Stimulated activated CD4-positive, alpha-beta T cell treated with anti-CD3 and anti-CD28 coated beads, TNF-alpha, amount 100 ng/mL, for 24 hours (primary cell): ENCODE measurements at places on chromosomes 12 and 14.

DNA sequence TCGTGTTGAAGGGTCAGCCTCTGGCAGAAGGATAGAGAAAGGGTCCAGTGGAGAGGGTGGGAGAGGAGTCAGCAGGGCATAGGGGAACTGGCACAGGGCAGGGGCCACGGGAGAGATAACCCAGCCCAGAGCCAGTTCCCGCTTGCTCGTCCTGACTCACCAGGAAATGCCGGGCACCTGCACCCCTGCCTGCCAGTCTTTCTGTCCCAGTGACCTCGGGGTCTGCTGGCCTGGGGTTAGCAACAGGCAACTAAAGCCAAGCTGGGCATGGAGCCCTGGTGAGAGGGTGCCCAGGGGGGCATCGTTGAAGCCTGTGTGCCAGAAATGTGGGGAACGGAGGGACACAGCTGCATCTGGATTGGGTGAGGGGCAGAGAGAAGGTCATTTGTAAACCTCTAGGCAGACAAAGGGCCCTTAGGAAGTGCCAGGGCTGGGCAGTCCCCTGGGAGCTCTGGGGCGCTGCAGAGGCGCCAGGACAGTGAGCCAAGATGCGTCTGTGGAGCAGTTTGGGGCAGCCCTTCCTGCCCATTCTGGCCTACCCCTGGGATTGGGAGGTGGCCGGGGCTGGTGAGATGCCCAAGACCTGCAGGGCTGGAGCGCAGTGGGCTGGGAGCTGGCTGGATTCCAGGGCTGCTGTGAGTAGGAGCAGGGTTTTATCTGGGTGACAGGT is 5.5 kb downstream of the TNFAIP2 start:
- DNase-seq, result no peak

DNA sequence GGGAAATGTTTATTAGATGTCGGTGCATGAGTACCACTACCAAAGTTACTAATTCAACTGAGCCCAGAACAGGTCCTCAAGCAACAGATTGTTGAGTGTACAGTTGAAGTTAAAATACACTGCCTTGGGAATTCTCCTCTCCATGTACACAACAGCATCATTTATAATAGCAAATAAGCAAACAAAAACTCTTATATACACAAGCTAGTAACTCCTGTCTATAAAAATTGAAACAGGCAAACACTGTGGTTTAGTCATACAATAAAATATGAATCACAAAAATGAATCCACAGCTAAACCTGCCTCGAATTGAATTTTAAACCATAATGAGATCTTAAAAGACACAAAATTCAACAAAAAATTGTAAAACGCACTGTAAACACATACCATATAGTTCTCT is 681.1 kb downstream of the C12orf50 start:
- no peak for DNase-seq

DNA sequence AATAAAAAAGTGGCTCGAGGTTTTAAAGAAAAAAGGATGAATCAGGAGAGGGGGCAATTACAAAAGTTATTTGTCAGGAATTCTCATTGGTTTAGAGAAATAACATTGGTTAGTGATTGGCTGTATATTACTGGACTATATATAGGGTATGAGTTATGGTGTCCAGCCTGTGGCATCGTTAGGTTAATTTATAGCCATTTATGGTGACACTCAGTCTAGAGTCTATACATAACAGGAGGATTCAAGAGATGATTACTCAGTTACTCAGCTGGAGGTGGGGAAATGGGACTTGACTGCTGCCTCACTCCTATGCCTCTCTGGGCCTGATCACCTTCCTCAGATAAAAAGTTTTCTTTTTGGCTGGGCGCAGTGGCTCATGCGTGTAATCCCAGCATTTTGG is 25.6 kb upstream of the NFYB start:
- DNase-seq, result no peak

GRCh38 chr12:57456145-57456700 is 1.1 kb downstream of the INHBE start:
- no peak for DNase-seq

GRCh38 chr14:68401317-68401716 is 391.6 kb downstream of the ZFP36L1 start:
- no peak for DNase-seq
